T47D (cell line): ENCODE measurements at places on chromosomes 4 and X.

DNA sequence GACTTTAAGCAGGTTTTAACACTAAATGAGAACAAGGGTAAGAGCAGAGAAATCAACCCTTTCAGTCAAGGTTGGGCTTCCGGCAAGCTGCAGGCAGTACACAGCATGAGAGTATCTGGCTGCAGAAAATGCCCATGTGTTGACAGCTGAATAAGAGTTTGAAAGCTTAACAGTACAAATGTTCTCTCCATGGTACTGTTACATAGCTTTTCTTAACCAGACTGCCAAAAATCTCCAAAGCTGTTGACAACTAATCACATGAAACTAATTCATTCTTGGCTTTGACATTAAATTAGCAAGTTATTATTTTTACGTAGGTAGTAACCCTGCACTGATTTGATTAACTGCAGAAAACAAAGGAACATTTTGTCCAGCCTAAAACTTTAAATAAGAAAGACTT lies 153.5 kb downstream of the SLC10A7 start:
- no peak for DNase-seq

- no peak for DNase-seq
Measured at GRCh38 chr4:15173251-15173650, 171.0 kb downstream of the CPEB2 start.

- no peak for DNase-seq
Measured at GRCh38 chr4:55866290-55866907, 13.0 kb downstream of the EXOC1 start.

- no peak for DNase-seq
Measured at GRCh38 chr4:82678051-82678450, 116.3 kb upstream of the TMEM150C start.

GRCh38 chrX:130728208-130728607 lies 174.8 kb downstream of the ENOX2 start:
- no peak for DNase-seq

DNA sequence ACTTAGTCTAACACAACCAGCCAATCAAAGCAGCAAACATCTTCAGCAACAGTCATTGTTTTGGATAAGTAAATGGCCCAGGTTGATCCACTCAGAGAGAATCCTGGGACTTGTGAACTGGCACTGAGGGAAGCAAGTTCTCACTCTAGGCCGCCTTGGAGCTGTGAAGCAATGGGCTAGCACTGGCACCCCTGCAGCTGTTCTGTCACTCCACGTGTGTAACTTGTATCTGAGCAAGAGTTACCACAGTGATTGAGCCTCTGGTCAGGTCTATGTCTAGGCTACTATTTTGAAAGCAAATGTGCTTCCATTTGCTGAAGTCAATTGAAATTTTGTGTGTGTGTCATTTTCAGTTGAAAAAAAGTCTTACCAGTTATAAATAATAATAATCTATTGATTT lies 57.2 kb upstream of the HS3ST1 start:
- DNase-seq, result no peak

- DNase-seq, result no peak
Measured at GRCh38 chrX:110050901-110051300, 48.0 kb downstream of the TMEM164 start.

GRCh38 chr4:98546910-98547594 lies 111.4 kb downstream of the TSPAN5 start:
- no peak for DNase-seq

- no peak for DNase-seq
Measured at GRCh38 chr4:6105311-6105911, 87.2 kb upstream of the C4orf50 start.

DNA sequence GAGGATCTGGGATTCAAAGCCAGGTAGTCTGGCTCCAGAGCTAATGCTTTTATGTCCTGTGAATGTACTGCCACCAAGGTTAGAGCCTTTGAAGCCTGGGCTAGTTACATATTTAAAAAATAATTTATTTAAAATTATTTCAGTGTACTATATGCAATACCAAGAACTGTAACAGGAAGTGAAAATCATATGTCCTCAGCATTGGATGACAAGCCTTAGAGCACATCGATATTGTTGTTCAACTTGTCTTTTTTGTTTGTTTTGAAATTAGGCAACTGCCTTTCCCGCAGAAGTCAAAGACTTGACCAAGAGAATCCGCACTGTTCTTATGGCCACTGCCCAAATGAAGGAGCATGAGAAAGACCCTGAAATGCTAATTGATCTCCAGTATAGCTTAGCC lies 73.1 kb upstream of the IL13RA1 start:
- no peak for DNase-seq

DNA sequence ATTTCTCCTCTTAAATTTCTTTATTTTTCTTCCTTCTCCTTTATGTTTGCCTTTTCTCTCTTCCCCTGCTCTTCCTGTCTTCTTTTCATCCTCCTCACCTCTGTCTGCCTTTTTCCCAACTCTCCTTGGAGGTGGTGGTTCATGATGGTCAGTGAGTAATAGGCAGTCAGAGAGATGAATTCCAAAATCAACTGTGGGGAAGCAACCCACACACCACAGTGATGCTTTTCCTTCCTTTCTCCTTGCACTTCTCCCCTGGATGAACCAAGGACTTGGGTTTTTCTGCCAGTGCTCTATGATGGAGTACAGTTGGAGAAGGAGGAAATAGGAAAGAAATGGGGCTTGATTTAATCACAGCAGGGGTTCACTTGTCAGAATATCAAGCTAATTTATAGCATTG lies 153.8 kb downstream of the DCK start:
- no peak for DNase-seq

- DNase-seq, result no peak
Measured at GRCh38 chr4:84750960-84751283, 168.0 kb downstream of the CDS1 start.

- no peak for DNase-seq
Measured at GRCh38 chr4:7906171-7906701, 33.4 kb downstream of the AFAP1 start.

DNA sequence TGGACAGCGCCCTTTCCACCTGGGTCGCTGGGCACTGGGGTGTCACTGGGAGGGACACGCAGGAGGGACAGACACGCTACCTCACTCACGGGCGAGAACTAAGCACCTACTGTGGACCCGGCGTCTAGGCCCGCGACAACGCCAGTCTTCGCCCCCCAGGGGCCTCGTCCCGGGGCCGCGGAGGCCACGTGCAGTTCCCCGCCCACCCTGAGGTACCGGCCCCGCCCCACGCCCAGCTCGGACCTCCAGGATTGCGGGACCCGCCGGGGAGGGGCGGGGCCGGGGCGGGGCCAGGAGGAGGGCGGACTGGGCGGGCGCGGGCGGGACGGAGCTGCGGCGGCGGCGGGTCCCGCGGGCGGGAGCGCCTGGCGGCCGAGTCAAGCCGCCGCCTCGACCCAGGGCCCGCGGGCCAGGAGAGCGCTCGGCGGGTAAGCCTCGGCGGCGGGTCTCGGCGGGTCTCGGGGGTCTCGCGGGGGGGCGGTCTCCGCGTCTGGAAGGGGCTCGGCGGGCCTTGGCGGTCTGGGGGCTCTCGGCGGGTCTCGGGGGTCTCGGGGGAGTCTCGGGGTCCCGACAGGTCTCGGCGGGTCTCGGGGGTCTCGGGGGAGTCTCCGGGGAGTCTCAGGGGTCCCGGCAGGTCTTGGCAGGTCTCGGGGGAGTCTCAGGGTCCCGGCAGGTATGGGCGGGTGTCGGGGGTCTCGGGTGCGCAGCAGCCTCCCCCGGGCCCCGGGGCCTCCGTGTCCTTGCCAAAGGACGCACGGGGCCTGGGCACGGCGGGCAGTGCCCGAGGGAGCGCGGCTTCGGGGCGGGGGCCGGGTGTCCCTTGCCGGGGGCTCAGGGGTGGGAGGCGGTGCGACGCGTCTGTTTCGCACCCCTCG lies at the start of gene SH3BP2:
SH3BP2 (plus strand) TSS at position 375 of the 875 bp plus-strand sequence. CDS start 27,533 bp downstream, outside the sequence.
- peak; percentile 74 for DNase-seq

GRCh38 chrX:45513042-45513441 lies 312.4 kb upstream of the DIPK2B start:
- DNase-seq, result no peak

- no peak for DNase-seq
Measured at GRCh38 chr4:174592256-174592984, 70.1 kb upstream of the HPGD start.

DNA sequence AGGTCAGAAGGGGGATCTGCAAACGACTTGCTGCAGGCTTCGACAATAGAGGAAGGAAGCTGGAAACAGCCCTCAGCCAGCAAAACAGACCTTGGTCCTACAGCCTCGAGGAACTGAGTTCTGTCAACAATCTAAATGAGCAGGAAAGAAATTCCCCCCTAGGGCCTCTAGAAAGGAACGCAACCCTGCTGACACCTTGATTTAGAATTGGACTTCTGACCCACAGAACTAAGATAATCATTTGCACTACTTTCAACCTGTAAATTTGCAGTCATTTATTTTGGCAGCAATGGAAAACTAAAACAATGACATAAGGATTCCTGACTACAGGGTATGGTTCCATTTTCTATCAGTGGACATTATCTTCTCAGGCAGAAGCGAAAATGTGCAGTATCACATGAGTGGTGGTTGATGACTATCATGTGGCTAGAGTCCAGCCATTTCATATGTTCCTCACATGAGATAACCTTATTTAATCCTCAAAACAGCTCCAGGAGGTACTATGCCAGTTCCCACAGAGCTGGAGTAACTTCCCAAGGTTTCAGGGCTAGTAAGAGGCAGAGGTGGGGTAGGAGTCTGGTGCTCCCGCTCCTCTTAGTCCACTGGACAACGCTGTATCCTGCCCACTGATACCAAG lies 61.6 kb downstream of the SAT1 start:
- DNase-seq, result no peak

GRCh38 chrX:136476501-136476900 lies 11.2 kb upstream of the BRS3 start:
- DNase-seq, result no peak

DNA sequence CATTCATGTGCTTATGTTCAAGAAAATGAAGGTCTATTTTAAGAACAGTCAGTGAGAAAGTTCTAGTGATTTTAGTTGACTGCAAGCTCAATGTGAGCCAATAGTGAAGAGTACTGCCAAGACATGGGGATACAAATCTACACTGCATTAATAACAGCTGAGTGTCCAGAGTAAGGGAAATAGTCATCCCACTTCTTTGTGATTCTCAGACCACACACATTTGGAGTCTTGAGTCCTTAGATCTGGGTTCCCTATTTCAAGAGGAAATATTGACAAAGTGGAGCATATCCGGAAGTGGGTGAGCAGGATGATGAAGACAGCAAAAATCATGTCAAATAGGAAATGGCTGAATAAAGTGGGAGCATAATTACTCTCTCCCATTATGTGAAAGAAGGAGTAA lies 171.1 kb downstream of the LARP7 start:
- no peak for DNase-seq

DNA sequence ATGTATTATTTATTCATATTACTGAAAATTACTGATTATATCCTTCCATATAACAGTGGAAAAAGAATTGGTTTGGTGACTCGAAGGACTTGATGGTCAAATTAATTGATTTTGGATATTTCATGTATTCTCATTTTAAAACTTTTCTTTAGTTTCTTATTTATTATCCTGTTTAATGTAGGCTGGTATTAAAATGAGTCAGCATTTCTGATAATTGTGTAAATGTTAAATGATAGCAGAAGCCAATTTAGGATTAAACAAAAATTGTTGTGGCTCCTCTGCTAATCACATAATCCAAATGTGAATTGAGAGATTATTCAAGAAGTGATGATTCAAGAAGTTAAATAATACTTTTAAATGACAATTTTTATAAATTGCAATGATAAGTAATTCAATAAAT lies 38.7 kb downstream of the PDLIM5 start:
- DNase-seq, result no peak

- no peak for DNase-seq
Measured at GRCh38 chr4:101512416-101512815, 165.1 kb upstream of the PPP3CA start.

DNA sequence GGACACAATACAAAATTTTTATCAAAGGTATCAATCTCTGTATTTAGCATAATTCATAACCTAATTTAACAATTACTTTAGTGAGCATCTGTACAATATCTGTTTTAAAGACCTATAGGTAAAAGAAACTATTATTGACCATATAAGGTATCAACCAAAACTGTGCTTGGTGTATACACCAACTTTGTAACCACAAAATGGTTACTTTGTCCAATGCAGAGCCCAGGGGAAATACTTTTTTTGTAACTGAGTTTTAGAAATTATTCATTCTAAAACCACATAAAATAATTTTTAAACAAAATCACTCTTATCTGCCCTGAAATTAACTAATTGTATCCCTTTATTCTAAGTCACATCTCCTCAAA lies 5.0 kb downstream of the CXXC4 start:
- DNase-seq, result no peak

DNA sequence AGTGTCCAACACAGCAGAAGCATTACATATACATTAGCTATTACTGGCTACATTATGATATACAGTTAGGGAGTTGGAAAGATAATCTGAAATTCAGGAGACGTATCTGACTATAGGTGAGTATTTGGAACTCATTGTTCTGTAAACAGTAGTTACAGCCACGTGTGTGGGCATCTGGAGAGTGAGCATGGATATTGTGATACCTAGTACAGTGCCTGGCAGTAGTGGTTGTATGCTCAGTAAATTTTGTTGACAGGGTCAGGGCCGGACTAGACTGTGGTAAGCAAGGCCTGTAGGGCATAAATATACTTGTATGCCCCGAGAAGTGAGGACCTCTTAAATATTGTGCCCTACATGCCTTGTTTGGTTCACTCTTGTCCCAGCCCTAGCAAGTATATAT lies 2.9 kb downstream of the F9 start:
- no peak for DNase-seq

- DNase-seq, result no peak
Measured at GRCh38 chrX:10169175-10169574, 12.4 kb downstream of the CLCN4 start.

DNA sequence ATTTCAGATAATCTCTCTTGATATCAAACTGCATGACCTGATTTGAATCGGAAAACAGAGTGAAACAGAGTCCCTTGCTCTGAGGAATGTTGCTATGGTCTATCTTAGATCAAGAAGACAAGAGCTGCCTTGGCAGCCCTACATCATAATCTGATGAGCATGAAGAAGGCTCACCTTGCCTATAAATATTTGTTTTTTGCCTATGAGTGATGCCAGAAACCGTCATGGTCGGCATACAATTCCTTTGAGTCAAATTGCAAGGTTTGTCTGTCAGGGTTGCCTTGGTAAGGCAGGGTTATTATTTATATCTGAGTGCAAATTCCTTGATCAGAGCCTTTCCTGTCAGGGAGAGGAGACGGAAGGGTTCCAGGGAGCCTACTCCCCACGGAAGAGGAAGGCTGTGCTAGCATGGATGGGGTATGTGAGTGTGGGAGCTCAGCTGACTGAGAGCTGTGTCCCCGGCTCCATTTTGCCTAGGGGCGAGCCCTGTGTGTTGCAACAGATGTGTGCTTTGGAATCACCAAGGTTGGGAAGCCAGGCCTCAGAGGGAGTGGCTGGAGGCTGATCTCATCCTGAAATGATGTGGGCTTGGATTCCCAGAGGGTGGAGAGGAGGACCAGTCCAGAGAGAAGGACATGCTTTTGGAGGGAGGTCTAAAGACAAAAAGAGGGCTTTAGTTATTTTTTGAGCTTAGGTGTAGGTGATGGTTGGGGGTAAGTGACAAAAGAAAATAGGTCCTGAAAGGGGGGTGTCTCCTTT lies 43.6 kb downstream of the RTL9 start:
- DNase-seq, result peak; percentile 38

- DNase-seq, result no peak
Measured at GRCh38 chrX:26952213-26952612, 510.9 kb downstream of the PPP4R3C start.

- DNase-seq, result no peak
Measured at GRCh38 chr4:7763788-7764187, 175.9 kb downstream of the AFAP1 start.
